ENCODE measurements at places on chromosomes 7 and 10.

DNA sequence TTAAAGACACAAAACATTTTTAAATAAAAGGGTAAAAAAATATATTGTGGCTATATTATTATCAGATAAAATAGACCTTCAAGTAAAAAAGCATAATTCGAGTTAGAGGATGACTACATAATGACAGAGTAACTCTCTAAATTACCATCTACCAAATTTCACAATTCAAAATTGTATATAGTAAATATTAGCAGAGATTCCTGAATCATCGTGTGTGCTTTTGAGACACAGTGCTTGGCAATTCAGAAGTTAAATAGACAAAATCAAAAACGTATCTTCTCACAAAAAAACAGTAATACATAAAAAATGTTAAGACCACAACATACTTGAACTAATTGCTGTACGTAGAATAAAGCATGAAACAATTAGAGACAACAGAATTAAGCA, 110.4 kb downstream of the AHR start:
- DNase-seq: no peak

DNA sequence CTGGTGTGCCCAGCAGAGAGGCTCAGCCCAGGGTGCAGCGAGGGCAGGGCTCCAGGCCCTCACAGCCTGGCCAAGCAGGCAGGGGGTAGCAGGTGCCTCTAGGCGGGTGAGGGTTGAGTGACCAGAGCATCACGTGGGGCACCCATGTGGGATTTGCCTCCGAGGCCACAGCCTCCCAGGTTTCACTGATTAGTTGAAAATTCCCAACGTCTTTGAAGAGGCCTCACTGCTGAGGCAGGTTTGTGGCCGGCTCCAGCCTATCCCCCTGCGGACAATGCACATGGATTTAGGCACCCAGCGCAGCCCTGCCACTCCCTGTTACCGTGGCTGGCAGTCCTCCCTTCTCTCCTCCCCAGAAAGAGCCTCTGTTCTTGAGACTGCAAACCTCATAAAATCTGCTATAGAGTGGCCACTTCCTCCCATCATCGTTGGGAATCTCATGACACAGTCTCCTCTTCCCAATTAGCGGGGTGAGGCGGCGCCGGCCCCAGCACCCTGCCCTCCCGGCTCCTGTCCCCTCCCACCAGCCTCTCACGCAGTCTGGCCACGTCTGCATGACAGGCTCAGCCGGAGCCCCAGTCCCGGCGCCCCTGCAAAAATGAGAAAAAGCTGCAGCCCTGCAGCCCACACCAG, 10.8 kb downstream of the MYL10 start:
- DNase-seq: no peak

DNA sequence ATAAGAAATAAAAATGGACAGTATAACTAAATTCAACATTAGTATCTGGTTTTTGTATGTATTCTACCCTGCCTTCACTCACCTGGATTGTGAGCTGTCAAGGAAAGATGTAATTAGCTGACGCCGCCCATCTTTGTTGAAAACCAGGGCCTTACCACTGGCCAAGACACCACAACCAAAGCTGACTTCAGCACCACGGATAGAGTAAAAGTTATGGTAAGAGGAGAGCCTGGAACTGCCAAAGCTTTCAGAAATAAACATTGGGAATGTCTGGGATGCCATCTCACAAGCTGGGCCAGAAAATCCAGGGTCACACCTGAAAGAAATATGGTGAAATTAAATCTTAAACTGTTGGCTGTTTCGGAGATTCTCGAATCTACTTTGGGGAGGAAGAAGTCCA, 190.1 kb upstream of the SLC26A5 start:
- DNase-seq: no peak

DNA sequence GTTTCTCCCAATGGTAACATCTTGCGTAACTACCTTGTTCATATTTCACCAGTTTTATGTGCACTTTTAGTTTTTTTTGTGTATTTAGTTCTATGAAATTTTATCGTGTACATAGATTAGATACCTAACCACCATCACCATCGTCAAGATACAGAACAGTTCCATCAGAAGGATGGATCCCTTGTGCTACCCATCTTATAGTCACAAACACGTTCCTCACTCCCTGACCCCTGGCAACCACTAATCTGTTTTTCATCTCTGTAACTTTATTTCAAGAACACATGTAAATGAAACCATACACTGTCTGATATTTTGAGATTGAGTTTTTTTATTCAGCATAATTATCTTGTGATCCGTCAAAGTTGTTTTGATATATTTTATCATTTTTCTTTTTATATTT, 29.9 kb downstream of the FANK1 start:
- DNase-seq: no peak
